CD4-positive, alpha-beta T cell treated with Interferon gamma for 1 hour (primary cell): ENCODE measurements at places on chromosomes 2 and 18.

DNA sequence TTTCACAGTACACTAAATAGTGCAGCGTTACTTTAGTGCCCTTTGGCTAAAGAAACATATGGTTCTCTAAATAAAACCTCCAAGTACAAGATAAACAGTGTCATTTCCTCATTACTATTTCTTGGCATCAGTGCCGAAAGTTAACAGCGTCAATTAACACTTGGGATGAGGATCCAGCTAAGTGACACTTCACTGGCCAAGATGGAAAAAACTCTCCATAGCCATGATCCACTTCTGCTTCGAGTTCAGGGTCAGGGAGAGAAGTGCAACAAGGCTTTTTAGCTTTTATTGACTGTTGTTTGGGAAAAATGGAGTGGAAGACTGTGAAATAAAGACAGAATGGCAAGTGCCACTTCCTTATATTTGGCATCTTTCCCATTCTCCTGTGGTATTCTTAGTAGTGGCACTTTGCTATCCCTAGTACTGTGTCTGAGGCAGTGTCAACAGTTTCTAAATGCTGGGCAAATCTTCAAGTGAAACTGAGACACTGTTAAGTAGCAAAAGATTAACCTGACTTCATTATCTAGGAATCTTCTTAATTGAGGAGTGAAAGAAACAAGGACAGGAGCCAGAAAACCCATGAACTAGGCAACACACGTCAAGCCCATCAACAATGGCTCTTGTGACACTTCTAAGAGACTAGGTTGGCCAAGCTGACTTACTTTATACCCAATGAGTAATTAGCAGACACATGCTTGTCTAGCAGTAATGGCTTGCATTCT is 222.5 kb upstream of the SESTD1 start:
- no peak for DNase-seq

- no peak for DNase-seq
Observed at GRCh38 chr2:28610583-28611201, 114.8 kb downstream of the PLB1 start.

DNA sequence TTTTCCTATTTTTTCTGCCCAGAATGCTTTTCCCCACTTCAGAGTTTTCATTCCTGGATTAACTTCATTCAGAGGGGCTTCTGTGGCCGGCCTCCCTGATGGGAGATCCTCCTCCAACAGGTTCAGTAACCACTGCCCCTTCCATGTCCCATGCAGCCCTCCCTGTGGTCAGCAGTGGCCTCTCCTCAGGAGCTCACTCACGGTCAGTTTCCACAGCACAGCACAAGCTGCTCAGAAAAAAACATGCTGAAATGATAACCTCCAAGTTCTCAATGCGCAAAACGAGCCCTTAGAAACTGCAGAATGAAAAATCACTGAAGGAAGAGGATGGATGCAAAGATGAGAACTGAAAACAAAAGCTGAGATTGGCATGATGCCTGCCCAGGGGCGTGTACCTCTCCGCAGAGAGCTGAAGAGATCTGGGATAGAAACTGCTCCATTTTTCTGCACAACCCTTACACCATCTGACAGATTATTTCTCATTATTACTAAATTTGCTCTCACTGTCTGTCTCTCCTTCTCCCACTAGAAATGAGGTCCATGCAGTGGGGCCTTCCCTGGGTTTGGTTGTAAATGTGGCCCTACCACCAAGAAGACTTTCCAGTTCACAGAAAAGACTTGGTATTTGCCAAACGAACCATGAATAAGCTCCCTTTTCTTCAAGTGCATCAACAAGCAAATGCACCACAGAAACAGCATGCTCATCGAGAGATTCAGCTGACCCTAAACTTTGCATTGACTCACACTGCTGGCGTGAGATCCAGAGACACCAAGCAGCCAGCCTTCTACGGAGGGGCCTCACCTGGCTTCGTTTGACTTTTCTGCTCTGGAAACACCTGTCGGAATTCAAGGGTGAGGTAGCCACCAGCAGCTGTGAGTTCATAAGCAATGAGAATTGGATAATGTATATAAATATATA is 51.5 kb downstream of the TMEM18 start:
- no peak for DNase-seq

DNA sequence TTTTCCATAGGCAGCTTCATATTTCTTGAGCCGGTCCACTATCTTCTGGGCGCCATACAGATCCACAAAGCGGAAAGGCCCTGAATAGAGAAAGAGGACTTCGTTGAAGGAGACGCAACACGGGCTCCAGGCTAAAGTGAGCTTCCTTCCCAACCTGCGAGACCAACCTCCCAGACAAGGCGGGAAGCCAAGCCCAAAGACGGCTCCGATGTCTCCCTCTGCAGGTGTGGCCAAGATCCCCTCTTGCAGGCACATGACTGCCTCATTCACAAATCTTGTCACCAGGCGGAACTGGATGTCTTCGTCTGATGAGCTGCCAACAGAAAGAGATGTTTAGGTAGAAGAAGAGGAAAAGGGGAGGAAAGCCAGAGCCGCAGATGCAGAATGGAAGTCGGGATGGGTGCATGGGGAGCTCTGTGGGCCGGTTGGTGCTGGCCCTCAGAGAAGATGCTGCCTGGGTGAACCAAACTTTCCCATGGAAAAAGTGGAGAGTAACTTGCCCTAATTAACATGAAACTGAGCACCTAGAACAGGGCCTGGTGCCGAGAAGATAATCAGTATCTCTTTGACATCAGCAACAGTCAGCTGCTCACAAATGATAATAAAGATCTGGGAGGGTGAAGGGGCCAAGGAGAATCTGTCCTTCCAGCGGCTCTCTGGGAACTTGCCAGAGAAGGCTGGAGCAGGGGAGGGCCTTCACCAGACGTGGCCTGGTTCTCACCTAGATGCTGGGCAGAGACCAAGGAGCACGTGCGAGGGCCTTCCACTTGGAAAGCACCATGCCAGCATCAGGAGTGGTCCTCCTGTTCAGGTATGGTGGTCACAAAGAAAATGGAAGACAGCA is 18.6 kb downstream of the GAREM2 start:
- DNase-seq, result no peak

GRCh38 chr2:2523461-2524347 is 192.6 kb upstream of the MYT1L start:
- no peak for DNase-seq

- DNase-seq, result no peak
Observed at GRCh38 chr2:240229603-240230235, 89.3 kb upstream of the OTOS start.

- DNase-seq, result peak; percentile 86
Observed at GRCh38 chr18:13611142-13611600, 115.2 kb downstream of the FAM210A start.
